ENCODE measurements at places on chromosomes 16 and 17.

GRCh38 chr17:32348483-32348800 lies 1.5 kb upstream of the ZNF207 start:
- no peak for DNase-seq

DNA sequence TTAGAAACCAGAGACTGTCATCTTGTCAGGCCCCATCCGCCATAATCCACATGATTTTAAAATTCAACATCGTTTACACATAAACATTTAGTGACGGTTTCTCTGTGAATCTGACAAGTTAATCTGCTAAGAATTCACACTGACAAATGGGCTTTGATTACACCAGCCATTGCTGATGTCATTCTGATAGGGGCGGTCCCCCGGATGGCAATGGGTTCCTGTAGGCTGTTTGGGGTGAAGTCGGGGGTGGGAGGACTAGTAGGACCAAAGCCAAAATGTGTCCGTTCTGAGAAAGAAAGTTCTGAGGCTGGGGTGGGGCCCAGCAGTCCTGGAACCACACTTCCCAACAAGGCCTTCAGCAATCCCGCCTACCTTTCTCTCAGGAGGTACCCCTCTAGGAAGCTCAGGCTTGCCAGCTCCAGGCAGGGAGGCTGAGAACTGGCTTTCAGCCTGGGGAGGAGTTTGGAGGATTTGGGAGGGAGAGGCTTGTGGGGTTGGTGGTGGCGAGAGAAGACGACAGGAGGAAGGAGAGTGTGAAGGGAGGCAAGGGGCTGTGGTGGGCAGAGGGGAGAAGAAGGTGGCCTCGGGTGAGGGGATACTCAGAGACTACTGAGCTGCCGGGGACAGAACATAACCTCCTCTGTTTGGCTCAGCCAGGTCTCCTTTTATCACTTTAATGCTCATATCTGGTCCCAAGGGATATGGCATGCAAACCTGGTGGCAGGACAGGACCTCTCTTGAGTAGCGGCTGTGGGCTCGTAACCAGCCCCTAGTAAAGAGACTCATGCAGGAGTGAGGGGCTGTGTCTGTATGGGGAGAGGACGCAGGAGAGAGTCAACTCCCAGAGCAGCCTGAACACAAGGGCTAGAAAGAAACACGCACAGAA lies 8.6 kb downstream of the HIC1 start:
- no peak for DNase-seq

GRCh38 chr17:73973586-73974409 lies 229.7 kb upstream of the RPL38 start:
- DNase-seq = peak; percentile 21

- no peak for DNase-seq
Observed at GRCh38 chr16:23996258-23996955, 160.6 kb downstream of the PRKCB start.

GRCh38 chr17:61160789-61161445 lies 238.7 kb upstream of the TBX2 start:
- peak; percentile 84 for DNase-seq

- DNase-seq = peak; percentile 22
Observed at GRCh38 chr17:27938864-27939263, 45.7 kb upstream of the LYRM9 start.
